ENCODE measurements at places on chromosomes 1 and 21.

DNA sequence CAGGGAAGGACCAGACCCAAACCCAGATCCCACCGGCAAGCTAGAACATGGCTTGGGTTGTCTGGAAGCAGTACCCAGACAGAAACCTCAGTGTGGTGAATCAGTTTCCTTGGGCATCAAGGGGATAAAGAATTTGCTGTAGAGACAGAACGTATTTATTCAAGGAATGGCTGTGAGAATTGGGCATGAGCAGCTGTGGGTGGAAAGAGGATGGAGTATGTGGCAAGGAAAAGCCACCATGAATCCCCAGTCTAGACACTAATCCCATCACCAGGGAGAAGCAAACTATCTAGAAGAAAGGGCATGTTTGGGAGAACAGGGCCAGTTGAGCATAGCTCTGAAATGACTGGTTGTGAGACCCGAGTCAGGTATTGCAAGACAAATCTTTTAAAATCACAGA is 109.2 kb downstream of the TOMM20 start:
- H3K4me3 ChIP-seq, result no peak overlapping the region
- no peaks in the 10 kb centered on the region for H3K36me3 ChIP-seq
- peaks cover 3% of the 10 kb centered on the region for H3K4me1 ChIP-seq
- H3K27ac ChIP-seq, result no peak overlapping the region
- H3K27me3 ChIP-seq, result no peaks in the 10 kb centered on the region

GRCh38 chr1:46096269-46097148 is 35.9 kb downstream of the PIK3R3 start:
- DNase-seq, result no peak
- no peak overlapping the region for H3K27ac ChIP-seq
- H3K36me3 ChIP-seq, result no peaks in the 10 kb centered on the region

DNA sequence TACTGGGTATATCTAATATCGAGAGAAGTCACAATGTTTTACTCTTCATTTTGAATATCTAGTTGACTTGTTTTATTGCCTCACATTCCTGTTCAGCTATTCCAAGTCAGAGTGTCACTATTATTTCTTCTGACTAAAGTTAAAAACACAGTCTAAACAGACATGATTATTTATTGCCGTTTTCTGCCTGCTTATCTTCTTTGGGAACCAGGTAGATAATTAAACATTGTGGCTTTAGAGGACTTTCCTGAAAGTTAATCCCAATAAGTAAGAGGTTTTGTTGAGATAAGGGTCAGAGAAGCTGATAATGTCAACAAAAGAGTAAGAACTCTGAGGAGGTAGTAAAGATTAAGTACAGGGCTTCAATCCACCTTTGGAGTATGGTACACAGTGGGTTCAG is 53.8 kb downstream of the PCNX2 start:
- H3K4me3 ChIP-seq, result no peak overlapping the region
- no peak overlapping the region for H3K27ac ChIP-seq
- no peak for DNase-seq
- peaks cover 16% of the 10 kb centered on the region for H3K4me1 ChIP-seq
- no peaks in the 10 kb centered on the region for H3K36me3 ChIP-seq

DNA sequence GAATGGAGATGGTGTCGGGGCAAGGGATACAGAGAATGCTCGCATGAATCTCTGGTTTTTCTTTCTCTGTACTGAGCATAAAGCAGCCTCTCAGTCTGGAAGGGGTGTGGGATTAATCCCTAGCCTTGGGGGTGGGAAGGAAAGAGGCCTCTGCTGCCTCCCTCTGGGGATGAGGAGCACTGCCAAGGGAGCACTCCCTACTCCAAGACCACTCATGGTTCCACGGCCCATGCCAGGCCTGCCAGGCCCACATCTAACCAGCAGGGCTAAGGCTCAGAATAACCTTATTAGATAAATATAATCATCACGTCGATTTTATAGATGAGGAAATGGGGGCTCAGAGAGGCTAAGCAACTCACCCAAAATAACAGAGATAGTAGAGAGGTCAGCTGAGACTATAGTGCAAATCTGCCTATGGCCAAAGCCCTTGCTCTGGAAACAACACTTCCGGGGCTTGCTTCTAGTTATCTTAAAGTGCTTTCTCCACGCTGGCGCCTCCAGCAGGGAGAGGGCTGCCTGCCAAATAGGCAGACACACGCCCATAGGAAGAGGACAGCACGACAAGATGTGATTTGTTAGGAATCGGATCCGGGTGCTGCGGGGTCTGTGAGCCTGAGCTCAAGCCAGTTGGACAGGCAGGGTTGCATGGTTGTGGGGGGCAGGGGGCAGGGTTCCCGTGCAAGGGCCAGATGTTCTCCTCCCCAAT is 522 bp downstream of the TEX35 start:
- H3K27me3 ChIP-seq, result no peaks in the 10 kb centered on the region

DNA sequence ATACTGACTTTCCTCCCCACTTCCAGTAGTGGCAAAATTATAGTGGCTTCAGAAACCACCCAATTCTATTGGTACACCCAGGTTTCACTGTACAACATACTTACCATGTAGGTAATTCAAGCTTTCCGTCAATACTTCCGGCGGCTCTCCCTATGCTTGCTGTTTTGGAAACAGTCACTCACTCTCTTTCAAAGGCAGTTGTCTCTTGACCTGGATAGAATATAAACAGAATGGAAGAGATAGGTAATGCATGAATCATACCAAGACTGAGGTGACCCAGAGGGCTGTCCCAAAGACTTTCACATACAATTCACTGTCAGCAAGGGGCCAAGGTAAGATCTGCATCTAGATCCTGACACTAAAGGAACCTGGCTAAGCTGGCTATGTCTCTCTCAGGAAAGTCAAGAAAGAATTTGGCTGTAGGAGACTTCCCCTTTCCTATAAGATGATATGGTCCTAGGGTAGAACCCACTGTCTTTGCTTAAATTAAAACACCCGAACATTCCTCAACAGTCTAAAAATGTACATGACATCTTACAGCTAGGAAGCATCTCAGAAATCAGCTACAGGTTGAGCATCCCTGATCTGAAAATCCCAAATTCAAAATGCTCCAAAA is 59.6 kb downstream of the LUZP1 start:
- H3K36me3 ChIP-seq, result peaks cover 44% of the 10 kb centered on the region
- H3K4me3 ChIP-seq, result no peak overlapping the region
- no peak for DNase-seq
- H3K27me3 ChIP-seq, result no peaks in the 10 kb centered on the region
